ENCODE measurements at places on chromosomes 5 and 9.
A peak's percentile ranks its signal among the peaks of the same experiment; 100 is the strongest.

DNA sequence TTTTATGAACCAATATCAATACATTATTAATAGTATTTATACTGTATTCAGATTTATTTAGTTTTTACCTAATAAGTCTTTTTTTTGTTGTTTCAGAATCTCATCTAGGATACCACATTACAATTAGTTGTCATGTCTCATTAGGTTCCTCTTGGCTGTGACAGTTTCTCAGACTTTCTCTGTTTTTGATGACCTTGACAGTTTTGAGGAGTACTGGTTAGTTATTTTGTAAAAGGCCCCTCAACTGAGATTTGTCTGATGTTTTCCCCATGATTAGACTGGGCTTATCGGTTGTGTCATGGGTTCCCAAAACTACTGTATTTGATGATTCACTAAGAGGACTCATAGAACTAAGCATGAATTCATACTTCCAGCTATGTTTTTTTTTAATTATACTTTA is 56.3 kb downstream of the RNF180 start:
- no peak for DNase-seq

DNA sequence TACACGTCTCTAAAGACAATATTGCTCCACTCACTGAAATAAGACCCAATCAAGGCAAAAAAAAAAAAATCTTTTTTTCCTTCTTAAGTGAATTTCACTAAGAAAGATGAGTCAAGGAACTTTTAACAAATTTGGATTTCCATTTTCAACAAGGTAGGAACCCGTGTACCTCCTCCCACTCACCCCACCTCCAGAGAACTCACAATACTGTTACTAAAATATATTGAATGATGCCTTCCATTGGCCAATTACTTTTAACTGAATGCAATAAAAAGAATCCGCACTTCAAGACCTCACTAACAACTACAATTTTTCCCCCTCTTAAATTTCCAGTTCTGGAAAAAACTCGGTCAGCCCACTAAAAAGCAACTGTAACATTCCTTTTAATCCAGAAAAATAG is 50.7 kb downstream of the FBXW11 start:
- DNase-seq = no peak

DNA sequence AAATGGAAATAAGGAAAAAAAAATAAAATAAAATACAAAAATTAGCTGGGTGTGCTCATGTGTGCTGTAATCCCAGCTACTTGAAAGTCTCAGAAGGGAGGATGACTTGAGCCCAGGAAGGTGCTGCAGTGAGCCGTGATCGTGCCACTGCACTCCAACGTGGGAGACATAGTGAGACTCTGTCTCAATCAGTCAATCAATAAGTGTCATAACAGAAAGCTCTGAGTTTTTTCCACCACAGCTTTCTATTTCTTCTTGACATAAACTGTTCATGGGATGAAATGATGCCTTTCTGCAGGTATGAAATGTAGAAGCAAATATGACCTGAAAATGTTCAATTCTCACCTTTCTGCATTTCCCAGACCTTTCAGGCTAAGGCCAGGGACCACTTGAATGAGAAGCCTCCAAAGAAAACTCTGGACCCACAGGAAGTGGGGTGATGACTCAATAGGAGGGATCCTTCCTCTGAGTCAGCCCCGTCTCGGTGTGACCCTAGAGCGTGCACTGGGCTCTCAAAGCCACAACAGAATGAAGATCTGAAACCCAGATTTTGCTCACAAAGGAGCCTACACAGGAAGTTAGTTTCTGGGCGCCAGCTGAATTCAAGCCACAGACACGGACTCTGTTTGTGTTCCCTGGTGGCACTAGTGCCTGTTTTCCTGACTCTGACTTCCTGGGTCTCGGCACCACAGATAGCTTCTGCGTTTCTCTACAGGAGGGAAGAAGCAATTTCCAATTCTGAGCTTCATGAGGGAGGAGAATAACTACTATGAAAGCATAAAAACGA is 62.0 kb downstream of the ANKH start:
- peak; percentile 83 for DNase-seq

DNA sequence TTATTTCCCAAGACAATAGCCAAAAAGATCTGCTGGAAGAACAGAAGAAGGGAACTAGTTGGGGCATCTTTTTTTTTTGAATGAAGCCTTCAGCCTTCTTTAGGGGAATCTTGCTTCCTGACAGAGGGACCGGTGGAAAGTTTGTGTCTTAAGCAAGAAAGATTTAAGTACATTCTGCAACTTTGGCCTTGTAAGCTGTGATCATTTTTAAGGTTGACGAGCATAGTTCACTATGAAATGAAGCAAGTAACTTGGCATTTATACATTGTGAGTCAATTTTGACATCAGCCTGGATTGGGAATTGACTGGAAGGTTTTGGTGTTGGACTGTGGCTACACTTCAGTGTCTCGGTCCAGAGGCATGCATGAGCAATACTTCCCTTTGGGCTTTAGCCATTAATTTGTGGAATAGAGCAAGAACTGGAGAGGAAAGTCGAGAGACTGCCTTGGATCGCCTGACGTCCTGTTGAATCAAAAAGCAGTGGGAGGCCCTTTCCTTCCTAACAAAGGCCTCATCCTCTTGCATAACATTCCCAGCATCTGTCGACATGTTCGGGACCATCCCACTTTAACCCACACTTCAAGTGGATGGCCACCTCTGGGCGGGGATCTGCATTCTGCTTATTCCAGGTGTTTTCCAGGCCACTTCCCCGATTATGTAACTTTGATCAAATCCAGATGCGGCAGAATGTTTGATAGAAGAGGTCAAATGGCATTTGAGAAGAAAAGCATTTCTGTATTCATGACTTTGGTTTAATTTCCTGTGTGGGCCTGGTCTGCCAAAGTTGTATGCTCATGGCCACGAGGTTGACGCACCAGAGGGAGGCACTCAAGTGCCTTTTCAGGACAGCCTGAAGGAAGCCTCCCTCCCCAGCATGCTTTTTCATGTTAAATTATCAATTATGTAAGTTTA is 12.5 kb downstream of the ABL1 start:
- DNase-seq = peak; percentile 99

- no peak for DNase-seq
Measured at GRCh38 chr5:116225281-116225922, 140.6 kb downstream of the COMMD10 start.

All from fibroblast of skin of scalp (primary cell).